ENCODE measurements at places on chromosomes 5 and 9.

- DNase-seq = no peak
These were observed 53.7 kb downstream of the TGFBR1 start for GRCh38 chr9:99158629-99159028.

GRCh38 chr9:136541179-136541578, 4.7 kb downstream of the NOTCH1 start:
- no peak for DNase-seq

GRCh38 chr5:168667301-168667840, 88.2 kb upstream of the PANK3 start:
- DNase-seq = no peak

DNA sequence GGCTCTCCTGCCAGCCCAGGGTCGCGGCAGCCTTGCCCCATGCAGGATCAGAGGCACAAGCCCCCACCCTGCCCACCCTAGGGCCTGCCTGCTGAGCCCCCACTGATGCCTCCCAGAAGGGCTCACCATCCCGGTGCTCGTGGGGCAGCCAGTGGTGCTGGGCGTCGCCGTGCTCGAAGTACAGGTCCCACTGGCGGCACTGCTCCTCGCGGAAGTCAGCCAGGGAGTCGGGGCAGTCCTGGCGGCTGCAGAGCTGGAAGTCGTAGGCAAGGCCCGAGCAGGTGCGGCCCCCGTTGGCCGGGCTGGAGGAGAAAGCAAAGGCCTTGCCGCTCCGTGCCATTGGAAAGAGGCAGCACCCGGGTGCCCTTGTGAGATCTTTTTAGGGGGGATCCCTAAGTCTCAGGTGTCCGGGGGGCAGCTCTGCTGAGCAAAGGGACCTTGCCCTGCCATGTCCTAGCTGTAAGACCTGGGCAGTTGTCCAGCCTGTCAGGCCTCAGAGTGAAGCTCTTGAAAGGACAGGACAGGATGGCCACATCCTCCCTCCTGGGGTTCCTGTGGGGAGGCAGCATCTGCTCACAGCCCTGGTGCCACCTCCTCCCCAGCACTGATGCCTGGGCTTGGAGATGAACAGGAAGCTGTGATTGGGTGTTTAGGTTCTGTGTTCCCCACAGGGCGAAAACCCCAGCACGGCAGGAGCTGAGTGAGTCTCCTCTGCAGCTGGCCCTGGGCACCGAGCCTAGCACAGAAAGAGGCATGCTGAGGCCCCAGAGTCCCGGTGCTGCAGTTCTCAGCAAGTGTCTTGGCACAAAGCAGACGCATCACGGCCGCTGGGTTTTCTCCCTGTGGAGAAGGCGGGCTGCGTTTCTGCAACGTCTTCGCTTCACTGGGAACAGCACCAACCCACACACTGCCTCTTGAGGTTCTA, 77.7 kb downstream of the ZNF354C start:
- no peak for DNase-seq

DNA sequence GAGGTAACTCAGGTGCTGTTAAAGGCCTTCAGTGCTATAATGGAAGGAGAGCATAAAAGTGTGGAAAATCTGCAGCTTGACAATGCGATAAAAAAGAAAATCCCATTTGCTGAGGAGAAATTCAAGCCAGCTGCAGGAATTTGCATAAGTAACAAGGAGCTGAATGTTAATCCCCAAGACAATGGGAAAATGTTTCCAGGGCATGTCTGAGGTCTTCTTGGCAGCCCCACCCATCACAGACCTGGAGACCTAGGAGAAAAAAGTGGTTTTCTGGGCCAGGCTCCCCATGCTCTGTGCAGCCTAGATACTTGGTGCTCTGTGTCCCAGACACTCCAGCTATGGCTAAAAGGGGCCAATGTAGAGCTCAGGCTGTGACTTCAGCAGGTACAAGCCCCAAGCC, 1159.6 kb downstream of the CDH18 start:
- no peak for DNase-seq

GRCh38 chr5:56346741-56347535, 113.8 kb upstream of the ANKRD55 start:
- DNase-seq = no peak

GRCh38 chr9:136760424-136760823, 2.4 kb upstream of the LCN8 start:
- no peak for DNase-seq

- no peak for DNase-seq
These were observed 102.7 kb upstream of the IER5L start for GRCh38 chr9:129280623-129281271.

- DNase-seq = no peak
These were observed 41.1 kb downstream of the ELAVL2 start for GRCh38 chr9:23784962-23785361.

DNA sequence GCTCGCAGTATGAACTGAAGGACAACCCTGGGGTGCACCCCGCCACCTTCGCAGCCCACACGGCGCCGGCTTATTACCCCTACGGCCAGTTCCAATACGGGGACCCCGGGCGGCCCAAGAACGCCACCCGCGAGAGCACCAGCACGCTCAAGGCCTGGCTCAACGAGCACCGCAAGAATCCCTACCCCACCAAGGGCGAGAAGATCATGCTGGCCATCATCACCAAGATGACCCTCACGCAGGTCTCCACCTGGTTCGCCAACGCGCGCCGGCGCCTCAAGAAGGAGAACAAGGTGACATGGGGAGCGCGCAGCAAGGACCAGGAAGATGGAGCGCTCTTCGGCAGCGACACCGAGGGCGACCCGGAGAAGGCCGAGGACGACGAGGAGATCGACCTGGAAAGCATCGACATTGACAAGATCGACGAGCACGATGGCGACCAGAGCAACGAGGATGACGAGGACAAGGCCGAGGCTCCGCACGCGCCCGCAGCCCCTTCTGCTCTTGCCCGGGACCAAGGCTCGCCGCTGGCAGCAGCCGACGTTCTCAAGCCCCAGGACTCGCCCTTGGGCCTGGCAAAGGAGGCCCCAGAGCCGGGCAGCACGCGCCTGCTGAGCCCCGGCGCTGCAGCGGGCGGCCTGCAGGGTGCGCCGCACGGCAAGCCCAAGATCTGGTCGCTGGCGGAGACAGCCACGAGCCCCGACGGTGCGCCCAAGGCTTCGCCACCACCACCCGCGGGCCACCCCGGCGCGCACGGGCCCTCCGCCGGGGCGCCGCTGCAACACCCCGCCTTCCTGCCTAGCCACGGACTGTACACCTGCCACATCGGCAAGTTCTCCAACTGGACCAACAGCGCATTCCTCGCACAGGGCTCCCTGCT, 3.8 kb downstream of the IRX1 start:
- DNase-seq = no peak

GRCh38 chr9:101791938-101792337, 53.5 kb upstream of the GRIN3A start:
- DNase-seq = no peak

DNA sequence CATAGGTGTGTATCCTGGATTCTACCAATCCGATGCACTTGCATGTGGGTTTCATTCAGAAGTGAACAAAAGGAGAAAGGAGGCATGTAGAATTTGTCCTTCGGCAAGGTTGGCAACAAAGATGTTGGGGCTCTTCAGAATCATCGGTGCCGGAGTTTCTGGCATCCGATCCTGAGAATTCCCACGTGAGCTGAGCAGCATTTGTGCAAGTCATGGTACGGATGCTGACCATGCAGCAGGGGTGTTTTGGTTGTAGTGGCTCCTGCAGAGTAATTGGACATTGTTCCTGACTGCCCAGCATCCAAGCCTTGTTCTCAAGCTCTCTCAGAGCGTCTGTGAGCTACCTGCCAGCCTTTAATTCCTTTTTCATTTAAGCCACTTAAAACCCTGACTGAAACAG, 19.0 kb upstream of the POC5 start:
- DNase-seq = no peak

DNA sequence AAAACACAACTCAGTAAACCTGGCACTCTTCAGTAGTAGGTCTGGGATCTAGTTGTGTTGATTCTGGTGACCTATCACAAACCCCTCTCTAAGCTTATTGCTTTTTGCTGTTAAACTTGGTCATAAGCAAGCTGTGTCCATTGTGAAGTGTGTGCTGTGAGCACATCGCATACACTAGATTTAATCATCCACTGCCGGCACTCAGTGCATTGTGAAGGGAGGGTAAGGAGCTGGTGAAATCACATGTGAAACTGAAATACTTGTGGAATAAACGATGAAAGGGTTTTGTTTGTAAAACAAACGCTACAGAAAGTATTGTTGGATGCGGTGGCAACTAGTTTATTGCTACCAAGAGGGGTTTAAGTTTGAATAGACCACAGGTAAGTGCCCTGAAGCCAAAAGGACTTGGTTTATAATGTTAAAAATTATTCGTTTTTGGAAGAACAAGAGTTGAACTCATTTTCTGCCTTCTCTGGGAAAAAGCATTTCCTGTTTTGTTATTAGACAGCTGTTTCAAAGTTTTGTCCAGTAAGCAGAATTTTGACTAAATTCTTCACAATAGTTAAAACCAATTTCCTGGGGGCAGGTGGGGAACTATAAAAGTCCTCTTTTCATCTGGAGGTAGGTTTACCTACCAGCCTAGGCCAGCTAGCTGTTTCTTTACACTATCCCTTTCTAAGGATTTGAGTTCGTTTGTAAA, 24.6 kb downstream of the TJP2 start:
- DNase-seq = no peak

DNA sequence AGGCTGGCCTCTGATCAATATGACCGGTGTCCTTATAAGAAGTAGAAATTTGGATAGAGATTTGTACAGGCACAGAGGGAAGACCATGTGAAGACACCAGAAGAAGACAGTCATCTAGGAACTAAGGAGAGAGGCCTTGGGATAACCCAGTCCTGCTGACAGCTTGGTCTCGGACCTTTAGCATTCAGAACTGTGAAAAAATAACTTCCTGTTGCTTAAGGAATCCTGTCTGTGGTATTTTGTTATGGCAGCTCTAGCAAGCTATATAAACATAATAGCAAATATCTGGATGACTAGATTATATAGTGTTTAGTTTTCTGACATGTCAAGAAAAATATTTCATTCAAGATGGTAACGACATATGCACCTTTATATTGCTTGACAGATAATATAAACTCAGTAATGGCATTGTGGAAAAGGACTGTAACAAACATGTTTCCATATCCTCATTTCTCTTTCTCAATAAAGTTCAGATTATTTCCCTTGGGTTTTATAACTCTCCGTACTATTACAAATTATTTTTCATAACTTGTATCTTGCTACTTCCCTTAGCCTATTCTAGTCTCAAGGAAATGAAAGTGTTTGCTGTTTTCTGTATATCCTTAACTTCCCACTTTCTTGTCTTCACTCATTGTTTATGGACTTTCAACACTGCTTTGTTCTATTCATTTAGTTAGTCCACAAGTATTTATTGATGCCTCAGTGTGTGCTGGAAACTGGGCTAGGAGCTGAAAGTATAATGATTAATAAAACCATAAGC, 62.4 kb downstream of the KIAA1958 start:
- DNase-seq = no peak

DNA sequence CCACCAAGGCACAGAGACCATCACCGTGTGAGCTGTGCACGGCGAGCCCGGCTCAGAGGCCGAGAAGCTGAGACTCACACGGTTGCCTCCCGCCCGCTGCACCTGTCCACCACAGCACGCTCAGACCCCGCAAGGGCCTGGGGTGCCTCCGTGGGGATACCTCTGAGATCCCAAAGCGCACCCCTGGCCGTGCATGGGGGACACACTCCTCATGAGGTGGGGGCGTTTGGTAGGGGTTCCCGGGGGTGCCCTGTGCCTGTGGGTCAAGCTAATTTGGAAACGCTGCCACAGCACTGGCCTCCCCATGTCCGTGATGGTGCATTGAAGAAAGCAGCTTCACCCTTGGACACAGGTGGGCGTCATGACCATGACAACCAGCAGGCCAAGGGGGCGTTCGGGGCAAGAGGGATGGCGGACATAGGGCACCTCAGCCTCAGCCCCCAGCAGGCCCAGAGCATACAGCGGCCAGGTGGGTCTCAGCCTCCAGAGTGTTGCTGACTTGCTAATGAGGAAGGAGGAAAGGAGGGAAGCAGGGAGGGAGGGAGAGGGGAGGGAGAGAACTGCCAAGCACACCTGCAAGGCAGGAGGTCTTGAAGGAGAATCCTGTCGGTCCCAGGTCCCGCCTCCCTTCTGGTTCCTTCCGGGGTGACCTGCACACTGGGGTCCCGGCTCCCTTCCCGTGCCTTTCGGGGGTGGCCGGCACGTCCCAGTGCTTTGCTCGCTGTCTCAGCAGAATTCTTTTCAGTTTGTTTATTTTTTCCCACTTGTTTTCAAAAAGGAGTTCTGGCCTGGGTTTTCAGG, 34.7 kb downstream of the GLT6D1 start:
- DNase-seq = no peak

GRCh38 chr5:106269252-106269843, 1401.4 kb downstream of the EFNA5 start:
- DNase-seq = no peak

DNA sequence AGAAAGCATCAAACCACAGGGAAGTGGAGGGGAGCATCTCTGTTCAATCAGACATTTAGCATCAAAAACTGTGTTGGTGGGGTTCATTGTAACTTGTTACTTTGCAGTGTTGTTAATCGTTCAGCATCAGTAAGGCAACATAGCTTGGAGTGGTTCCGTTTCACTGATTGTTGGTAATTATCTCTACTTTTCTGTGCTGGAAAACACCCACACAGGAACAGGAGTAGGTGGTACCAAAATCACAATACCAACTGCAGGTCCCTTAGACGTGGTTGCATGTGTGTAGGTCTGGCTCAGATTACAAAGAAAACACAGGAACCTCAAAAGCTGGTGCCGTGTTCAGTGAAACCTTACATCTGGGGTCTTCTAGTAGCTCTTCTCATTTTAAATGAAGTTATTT, 146.8 kb downstream of the RNF180 start:
- no peak for DNase-seq

DNA sequence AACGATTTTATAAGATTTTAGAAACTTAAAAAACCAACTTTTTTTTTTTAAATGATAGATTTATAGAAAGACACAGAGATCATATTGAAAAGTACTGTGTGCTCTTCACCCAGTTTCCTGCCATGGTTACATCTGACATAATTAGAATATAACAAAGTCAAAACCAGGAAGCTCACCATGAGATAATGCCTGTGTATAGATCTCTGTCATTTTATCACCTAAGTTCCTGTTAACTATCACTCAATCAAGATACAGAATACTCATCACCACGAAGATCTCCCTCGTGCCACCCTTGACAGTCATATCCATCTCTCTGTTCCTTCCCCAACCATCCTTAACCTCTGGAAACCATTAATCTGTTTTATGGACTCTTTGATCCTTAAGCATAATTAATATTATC, 39.1 kb downstream of the POC5 start:
- no peak for DNase-seq

DNA sequence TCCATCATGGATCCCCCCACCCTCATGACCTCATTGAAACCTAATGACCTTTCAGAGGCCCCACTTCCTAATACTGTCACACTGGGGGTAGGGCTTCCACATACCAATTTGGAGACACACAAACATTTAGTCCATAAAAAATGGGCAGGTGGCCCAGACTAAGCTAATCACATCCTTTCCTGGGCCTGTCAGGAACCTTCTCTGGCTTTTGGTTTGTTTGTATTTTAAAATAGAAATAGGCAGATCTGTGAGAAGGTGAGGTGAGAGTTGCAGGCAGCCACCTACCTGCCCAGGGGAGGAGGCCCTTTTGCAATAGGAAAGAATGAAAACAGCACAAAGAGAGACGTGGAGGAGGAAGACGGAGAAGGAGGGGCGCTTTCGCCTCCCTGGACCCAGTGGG, 90.2 kb upstream of the BOD1 start:
- no peak for DNase-seq

- DNase-seq = no peak
These were observed 58.9 kb upstream of the ANKH start for GRCh38 chr5:14930486-14930885.

- DNase-seq = no peak
These were observed 170.7 kb upstream of the IRX1 start for GRCh38 chr5:3424946-3425345.

GRCh38 chr5:172319708-172320441, 36.3 kb upstream of the UBTD2 start:
- no peak for DNase-seq

All from activated gamma-delta T cell (primary cell).